ENCODE measurements at places on chromosomes 7 and 10.

- no peak for DNase-seq
These were observed 95.0 kb downstream of the CELF2 start for GRCh38 chr10:11112718-11113117.

GRCh38 chr10:123870260-123870659, 21.3 kb downstream of the CPXM2 start:
- no peak for DNase-seq

- no peak for DNase-seq
These were observed 77.2 kb upstream of the CHST15 start for GRCh38 chr10:124170631-124171030.

GRCh38 chr10:90947030-90947960, 26.4 kb upstream of the ANKRD1 start:
- DNase-seq, result no peak

DNA sequence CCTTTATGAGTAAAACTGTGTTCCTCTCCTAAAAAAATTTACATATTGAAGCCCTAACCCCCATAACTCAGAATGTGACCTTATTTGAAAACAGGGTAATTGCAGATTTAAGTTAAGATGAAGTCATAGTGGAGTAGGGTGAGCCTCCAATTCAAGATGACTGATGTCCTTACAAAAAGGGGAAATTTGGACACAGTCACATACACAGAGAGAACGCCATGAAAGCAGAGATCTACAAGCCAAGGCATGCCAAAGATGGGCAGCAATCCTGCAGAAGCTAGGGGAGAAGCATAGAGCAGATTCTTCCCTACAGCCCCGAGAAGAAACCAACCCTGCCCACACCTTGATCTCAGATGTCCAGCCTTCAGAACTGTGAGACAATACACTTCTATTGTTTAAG, 23.8 kb upstream of the ADD3 start:
- no peak for DNase-seq

DNA sequence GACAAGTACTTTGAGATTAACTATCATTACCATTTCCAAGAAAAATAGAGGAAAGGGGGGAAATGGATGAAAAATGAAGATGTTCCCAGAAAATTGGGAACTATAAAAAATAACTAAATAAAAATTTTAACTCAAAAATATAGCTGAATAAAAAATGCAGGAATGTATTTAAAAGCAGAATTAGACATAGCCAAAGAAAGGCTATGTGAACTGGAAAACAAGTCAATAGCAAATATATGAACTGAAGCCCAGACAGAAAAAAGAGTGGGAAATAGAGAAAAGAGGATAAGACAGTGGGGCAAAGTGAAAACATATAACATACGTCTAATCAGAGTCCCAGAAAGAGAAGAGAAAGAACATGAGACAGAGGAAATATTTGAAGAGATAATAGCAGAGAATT, 10.3 kb downstream of the PPP1R3C start:
- DNase-seq, result no peak

DNA sequence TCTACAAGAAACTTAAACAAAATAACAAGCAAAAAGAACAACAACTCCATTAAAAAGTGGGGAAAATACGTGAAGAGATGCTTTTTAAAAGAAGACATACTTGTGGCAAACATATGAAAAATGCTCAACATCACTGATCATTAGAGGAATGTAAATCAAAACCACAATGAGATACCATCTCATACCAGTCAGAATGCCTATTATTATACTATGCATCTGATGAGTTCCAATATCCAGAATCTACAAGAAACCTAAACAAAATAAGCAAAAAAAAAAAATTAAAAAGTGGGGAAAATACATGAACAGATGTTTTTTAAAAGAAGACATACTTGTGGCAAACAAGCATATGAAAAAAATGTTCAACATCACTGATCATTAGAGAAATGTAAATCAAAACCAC, 29.6 kb upstream of the AKR1C3 start:
- no peak for DNase-seq

DNA sequence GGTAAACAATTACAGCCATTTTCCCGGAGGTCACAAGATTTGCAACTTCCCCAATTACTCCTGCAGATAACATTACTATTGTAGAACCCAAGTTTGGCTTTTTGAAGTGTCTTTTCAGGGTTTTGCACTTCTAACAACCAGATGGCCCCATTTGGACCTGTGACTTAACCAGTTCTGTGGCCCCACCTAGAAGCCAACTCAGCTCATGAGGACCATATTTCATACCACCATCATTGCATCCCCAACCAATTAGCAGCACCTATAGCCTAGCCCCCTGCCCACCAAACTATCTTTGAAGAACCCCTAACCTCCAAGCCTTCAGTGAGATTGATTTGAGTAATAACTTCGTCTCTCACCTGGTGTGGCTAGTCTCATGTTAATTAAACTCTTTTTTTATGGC, 51.3 kb upstream of the WDR11 start:
- no peak for DNase-seq

GRCh38 chr10:76581506-76582256, 1055.9 kb downstream of the KCNMA1 start:
- no peak for DNase-seq

GRCh38 chr7:92623544-92623943, 33.4 kb upstream of the FAM133B start:
- no peak for DNase-seq

DNA sequence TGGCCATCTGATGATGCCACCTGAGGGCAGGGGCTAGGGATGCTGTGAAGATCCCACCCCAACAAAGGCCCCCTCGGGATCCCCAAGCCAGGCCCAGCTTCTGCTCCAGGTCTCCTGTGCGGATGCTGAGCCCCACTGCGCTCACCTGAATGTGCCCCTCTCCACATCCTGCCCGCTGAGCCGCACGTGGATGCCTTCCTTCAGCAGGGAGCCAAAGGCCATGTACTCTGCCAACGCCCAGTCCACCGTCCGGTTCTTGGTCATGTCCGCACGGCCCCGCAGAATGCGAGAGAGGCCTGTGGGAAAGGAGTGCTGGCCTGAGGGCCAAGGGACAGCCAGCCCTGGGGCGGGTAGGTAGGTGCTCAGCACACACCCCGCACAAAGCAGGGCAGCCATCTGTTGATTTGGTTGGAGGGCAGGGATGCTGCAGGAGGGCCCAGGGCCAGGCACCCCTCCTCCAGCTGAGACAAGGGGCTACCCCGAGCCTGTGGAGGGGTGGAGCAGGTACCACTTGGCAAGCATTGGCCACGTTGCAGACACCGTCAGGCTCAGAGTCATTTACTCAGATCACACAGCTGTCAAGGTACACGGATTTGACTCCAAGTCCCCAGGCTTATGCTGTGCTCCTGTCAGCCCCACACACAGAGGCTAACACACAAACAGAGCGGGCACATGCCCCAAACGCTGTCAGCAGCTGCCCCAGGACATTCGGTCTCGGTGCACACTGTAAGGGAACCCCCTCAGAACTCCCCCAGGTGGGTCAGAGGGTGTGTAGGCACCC, 19.2 kb downstream of the OGDHL start:
- DNase-seq, result no peak

DNA sequence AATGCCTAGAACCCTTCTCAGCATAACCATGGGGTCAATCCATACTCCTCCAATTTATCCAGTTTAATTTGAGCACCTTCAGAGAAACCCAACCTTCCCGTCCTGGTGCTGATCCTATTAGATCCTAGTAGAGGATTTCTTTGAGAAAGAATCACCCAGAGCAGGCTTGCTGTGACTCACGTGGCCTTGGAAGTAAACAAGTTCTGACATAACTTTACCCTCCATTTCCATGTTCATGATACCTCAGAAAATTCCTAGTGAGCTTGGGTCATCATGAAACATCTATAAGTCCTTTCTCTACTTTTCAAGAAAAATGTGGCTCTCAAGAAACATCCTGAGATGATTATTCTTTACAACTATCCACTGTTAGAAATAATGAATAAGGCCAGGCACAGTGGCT, 71.7 kb downstream of the PRLHR start:
- no peak for DNase-seq

- no peak for DNase-seq
These were observed 72.0 kb downstream of the GRID1 start for GRCh38 chr10:86294346-86295265.

GRCh38 chr7:97096661-97097060, 20.8 kb upstream of the SDHAF3 start:
- DNase-seq, result no peak

- DNase-seq, result no peak
These were observed 364.2 kb downstream of the SUGCT start for GRCh38 chr7:40498924-40499510.

GRCh38 chr7:139992353-139993044, 70.3 kb downstream of the PARP12 start:
- DNase-seq, result no peak

GRCh38 chr10:58350619-58351323, 16.0 kb downstream of the UBE2D1 start:
- no peak for DNase-seq

- no peak for DNase-seq
These were observed 48.8 kb upstream of the MYL10 start for GRCh38 chr7:101677797-101678479.

GRCh38 chr7:105309235-105310169, 79.2 kb downstream of the SRPK2 start:
- no peak for DNase-seq

DNA sequence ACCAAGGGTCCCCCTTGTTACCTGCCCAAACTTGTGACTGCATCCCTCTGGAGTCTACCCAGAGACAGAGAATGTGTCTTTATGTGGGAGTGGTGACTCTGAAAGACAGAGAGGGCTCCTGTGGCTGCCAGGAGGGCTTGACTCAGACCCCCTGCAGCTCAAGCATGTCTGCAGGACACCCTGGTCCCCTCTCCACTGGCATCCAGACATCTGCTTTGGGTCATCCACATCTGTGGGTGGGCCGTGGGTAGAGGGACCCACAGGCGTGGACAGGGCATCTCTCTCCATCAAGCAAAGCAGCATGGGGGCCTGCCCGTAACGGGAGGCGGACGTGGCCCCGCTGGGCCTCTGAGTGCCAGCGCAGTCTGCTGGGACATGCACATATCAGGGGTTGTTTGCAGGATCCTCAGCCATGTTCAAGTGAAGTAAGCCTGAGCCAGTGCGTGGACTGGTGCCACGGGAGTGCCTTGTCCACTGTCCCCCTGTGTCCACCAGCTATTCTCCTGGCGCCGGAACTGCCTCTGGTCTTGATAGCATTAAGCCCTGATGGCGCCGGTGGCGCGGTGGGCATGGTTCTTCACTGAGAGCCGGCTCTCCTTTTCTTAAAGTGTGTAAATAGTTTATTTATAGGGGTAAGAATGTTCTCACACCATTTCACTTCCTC, 19.4 kb upstream of the SH2D4B start:
- DNase-seq, result no peak

- DNase-seq, result no peak
These were observed 21.0 kb downstream of the PWWP2B start for GRCh38 chr10:132417957-132418441.

DNA sequence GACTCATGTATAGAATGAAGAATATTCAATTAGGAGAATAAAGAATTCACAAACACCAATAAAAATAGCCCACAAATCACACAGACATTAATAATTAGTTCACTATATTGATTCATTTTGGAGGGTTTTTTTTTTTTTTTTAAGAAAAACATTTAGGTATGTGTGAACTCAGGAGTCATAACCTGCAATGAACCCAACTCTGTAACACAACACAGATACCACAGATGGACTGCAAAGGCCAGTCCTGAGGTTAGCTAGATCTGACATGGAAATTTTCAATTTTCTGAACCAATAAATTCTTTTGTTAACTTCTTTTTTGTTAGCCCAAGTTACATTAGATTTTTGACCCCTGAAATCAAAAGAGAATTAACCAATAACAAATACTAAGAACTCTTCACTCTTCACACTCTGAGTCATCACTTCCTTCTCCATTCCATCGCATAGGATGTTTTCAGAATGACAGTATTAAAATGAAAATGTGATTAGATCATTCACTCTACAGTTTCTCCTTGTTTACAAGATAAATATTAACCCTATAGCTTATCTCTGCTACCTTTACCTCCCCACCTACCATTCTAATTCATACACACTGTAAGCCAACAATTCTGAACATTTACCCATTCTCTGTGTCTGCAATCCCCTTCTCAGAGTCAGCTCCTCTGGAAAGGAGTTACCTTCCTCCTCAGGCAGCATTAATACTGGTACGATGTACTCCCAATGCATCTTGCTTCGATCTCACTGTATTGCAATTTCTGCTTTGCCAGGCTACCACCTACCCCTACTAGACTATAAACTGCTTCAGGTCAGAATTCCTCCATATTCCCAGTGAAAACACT, 141.5 kb downstream of the LRRN3 start:
- no peak for DNase-seq

DNA sequence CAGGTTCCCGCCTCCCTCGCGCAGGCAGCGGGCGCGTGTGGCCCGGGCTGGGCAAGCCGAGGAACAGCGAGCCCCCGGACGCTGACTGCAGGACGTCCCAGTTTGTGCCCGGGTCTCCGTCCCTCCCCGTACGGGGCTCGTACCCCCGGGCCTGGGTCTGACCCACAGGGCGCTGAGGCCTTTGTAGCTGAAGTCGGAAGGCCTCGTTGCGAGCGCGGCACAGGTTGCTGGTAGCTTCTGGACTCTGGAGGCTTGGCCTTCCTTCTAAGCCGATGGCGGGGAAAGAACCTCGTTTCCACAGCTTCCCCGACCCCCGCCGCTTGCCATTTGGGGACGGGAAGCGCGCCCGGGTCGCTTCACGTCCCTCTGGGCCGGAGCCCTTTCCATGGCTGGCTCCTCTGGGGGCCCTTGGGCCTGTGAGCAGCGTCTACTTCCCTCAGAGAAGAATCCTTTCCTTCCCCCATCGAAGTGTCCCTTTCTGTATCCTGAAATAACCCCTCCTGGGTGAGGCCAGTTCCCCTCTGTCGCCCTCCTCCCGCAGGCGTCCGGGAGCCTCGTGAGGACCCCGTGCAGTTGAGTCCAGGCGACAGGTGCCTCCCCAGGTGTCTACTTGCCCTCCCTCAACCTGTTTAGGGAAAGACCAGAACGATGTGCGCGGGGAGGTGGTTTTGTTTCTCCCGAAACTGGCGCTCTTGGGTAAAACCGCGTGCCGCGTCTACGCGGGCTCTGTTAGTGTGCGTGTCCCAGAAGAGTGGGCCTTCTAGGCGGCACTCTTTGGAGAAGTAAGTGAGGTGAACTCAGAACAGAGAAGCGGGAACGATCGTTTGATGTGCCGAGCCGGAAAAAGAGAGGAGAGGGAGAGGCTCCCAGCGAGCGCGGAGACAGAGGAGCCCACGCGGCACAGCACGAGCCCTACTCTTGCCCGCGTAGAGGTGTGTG, 9.3 kb downstream of the EVX1 start:
- DNase-seq, result no peak

Data from stromal cell of bone marrow (primary cell).